ENCODE measurements at places on chromosomes 12 and 14. TPM values are rescaled to one million over a fixed set of nuclear protein-coding genes. Genes with fewer than 3 reads are reported as not detected.

Gene CAPZA3
- polyA plus RNA-seq = not detected

Gene CFL2
- 28.4 TPM for polyA plus RNA-seq

Gene PHC1
- polyA plus RNA-seq = 10.4 TPM

Gene STAC3
- 0.62 TPM for polyA plus RNA-seq

Gene RACGAP1
- polyA plus RNA-seq = 57.1 TPM

Gene WNT5B
- 11.9 TPM for polyA plus RNA-seq

Gene TGFB3
- 1.1 TPM for polyA plus RNA-seq

DNA sequence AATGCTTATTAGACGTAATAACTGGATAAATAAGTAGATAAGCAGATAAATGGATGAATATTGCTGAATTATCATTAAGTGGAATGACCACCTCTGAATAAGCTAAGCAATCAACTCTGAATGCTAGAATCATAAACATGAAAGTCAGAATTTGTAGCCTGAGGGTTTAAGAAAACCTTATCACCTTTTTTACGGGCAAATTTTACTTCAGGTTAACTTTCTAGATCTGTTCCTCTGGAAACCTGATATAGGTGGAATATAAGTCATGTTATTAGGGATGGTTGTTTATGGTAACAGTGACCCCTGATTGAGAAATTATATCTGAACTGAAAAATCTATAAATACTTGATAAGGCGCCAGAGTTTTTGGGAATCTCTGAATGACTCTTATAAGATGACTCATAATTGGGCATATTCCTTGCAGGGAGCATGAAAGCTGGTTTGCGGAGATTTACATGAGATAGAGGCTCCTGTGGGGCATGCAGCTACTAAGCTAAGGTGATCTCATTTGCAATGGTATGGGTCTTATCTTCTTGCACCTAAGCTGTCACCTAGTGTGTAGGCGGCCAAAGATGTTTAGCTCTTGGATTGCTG lies 12.1 kb downstream of the SPX start:
- no peaks in the 10 kb centered on the region for H3K4me1 ChIP-seq
- H3K4me3 ChIP-seq = no peak overlapping the region
- DNase-seq = no peak
- no peak overlapping the region for H3K27ac ChIP-seq

GRCh38 chr14:103232831-103233319 lies 101.2 kb upstream of the EIF5 start:
- no peak for DNase-seq
- H3K36me3 ChIP-seq = no peaks in the 10 kb centered on the region
- H3K27me3 ChIP-seq = peaks cover 3% of the 10 kb centered on the region
- H3K4me1 ChIP-seq = no peaks in the 10 kb centered on the region
- no peak overlapping the region for H3K27ac ChIP-seq

- no peaks in the 10 kb centered on the region for H3K36me3 ChIP-seq
- no peak overlapping the region for H3K4me3 ChIP-seq
- H3K27ac ChIP-seq = no peak overlapping the region
- no peak for DNase-seq
- H3K27me3 ChIP-seq = no peaks in the 10 kb centered on the region
Measured at GRCh38 chr12:104740668-104741067, 217.4 kb downstream of the SLC41A2 start.

GRCh38 chr12:129049917-129050316 lies 196.6 kb downstream of the GLT1D1 start:
- no peaks in the 10 kb centered on the region for H3K27me3 ChIP-seq
- no peak for DNase-seq
- H3K36me3 ChIP-seq = no peaks in the 10 kb centered on the region
- no peak overlapping the region for H3K4me3 ChIP-seq
- no peaks in the 10 kb centered on the region for H3K4me1 ChIP-seq

- no peak overlapping the region for H3K27ac ChIP-seq
- H3K36me3 ChIP-seq = no peaks in the 10 kb centered on the region
- H3K27me3 ChIP-seq = no peaks in the 10 kb centered on the region
- no peak overlapping the region for H3K4me3 ChIP-seq
- DNase-seq = no peak
Measured at GRCh38 chr12:78331753-78332152, 501.1 kb downstream of the NAV3 start.

DNA sequence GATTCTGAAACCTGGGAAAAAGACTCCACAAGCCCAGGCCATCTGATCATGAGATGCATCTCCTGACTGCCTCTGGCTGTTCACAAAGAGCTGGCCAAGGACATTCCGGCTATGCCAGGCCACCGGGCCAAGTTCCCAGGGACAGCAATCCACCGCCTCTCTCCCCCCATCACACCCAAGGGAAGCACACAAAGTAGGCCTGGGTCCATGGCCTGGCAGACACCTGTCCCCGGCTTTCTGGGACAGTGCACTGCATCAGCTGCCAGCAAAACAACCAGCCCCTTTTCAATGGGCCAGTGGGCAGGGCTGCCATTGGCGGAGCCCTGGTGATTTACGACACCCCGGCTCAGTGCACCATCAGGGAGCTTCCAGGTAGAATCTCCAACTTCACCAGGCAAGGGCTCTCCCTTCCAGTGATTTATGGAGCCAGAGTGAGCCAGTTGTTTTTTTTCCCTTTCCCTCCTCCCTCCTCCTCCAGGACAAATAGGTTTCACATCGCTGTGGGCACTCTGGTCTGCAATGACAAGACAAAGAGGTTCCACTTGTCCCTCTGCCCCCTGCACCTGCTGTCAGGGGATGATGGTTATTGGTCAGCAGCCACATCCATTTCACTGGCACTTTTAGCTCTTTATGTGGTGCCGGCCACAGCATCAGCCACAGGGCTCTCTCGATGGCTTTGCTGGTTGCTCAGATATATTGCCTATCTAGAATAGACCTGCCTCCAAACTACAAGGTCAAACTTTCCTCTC lies 149.6 kb downstream of the SLC38A6 start:
- no peak overlapping the region for H3K27ac ChIP-seq
- H3K27me3 ChIP-seq = no peaks in the 10 kb centered on the region
- no peaks in the 10 kb centered on the region for H3K36me3 ChIP-seq
- no peak overlapping the region for H3K4me3 ChIP-seq
- H3K4me1 ChIP-seq = peaks cover 6% of the 10 kb centered on the region
- no peak for DNase-seq

- H3K4me3 ChIP-seq = no peak overlapping the region
- H3K27me3 ChIP-seq = no peaks in the 10 kb centered on the region
Measured at GRCh38 chr14:34302654-34303053, 159.4 kb downstream of the SPTSSA start.

DNA sequence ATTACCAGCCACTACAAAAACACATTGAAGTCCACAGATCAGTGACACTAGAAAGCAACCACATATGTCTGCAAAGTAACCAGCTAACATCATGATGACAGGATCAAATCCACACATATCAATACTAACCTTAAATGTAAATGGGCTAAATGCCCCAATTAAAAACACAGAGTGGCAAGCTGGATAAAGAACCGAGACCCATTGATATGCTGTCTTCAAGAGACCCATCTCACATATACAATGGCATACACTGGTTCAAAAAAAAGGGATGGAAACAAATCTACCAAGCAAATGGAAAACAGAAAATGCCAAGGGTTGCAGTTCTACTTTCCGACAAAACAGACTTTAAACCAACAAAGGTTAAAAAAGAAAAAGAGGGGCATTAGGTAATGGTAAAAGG lies 307.7 kb downstream of the GPHN start:
- H3K36me3 ChIP-seq = no peaks in the 10 kb centered on the region
- no peak overlapping the region for H3K4me3 ChIP-seq
- no peaks in the 10 kb centered on the region for H3K27me3 ChIP-seq
- no peak overlapping the region for H3K27ac ChIP-seq
- no peaks in the 10 kb centered on the region for H3K4me1 ChIP-seq

GRCh38 chr12:20520532-20520931 lies 152.2 kb downstream of the PDE3A start:
- no peaks in the 10 kb centered on the region for H3K27me3 ChIP-seq
- no peak overlapping the region for H3K4me3 ChIP-seq
- H3K36me3 ChIP-seq = no peaks in the 10 kb centered on the region
- no peaks in the 10 kb centered on the region for H3K4me1 ChIP-seq
- H3K27ac ChIP-seq = no peak overlapping the region

GRCh38 chr12:93595351-93595750 lies 22.9 kb downstream of the SOCS2 start:
- H3K4me3 ChIP-seq = no peak overlapping the region
- H3K27ac ChIP-seq = no peak overlapping the region
- no peaks in the 10 kb centered on the region for H3K27me3 ChIP-seq

GRCh38 chr14:97393244-97393643 lies 596.1 kb downstream of the VRK1 start:
- H3K36me3 ChIP-seq = no peaks in the 10 kb centered on the region
- no peaks in the 10 kb centered on the region for H3K27me3 ChIP-seq
- no peaks in the 10 kb centered on the region for H3K4me1 ChIP-seq
- no peak for DNase-seq
- H3K27ac ChIP-seq = no peak overlapping the region

DNA sequence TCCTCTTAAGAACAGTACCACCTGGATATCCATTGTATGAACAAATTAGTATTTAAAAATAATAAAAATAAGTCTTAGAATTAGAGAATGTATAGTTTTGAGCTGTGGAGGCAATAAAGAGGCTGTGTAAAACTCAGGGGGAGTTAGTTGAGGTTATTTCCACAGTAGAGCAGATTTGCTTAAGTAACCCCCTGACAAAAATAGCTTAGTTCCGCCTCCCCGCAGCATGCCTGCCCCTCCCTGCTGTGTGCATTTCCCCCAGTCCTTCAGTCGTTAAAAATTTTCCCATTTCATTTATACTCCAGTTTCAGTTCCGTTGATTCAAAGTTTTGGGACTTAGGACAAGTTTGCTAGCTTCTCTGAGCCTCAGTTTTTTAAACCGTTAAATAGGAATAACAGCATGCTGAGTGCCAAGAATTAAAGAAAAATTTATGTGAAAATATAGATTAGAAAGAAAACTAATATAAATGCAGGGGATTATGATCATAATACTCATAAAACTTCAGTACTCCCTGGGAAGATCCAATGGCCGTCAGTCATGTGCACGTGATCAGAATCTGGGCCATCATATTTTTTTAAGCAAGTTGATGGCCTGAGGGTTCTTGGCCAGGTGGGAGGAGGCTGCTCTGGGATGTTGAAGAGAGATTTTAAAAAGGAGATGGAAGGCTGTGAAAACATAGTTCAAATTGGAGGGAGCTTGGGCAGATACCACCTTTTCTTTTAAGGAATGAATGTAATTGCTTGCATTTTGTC lies 14.5 kb upstream of the SLC38A2 start:
- peak overlapping the region; percentile 67 for H3K4me3 ChIP-seq
- H3K27ac ChIP-seq = peak overlapping the region; percentile 96
- no peak for DNase-seq
- peaks cover 83% of the 10 kb centered on the region for H3K4me1 ChIP-seq

DNA sequence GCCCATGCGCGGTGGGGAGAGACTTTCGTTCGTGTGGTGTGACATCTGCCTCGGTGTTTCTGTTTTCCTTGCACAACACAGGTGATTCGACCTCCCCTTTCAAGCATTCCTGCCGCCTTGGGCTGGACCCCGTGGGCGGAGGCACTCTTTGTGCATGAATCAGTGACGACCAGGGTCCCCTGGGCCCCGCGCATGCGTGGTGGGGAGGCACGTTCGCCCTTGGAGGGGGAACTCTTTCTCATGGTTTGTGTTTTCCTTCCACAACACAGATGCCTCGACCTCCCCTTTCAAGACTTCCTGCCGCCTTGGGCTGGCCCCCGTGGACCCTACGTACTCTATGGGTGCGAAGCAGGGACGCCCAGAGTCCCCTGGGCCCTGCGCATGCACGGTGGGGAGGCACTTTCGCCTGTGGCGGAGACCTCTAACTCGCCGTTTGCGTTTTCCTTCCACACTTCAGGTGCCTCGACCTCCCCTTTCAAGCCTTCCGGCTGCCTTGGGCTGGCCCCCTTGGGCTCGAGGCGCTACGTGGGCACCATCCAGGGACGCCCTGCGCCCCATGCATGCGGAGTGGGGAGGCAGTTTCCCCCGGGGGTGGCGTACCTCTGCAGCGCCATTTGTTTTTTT lies 340.9 kb downstream of the ALG10 start:
- H3K4me3 ChIP-seq = no peak overlapping the region
- no peaks in the 10 kb centered on the region for H3K36me3 ChIP-seq
- H3K4me1 ChIP-seq = no peaks in the 10 kb centered on the region
- no peaks in the 10 kb centered on the region for H3K27me3 ChIP-seq
- no peak for DNase-seq

DNA sequence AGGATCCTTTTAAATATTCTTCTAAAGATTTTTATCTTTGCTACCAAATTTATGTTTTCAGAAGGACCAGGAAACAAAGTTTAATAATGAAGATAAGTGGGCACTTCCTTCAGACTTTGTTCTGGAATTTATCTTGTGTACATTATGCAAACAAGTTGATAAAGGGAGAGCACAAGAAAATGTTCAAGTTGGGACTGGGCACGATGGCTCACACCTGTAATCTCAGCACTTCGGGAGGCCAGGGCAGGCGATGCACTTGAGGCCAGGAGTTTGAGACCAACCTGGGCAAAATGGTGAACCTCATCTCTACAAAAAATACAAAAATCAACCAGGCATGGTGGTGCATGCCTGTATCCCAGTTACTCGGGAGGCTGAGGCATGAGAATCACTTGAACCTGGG lies 4.6 kb downstream of the PLBD1 start:
- DNase-seq = no peak
- no peaks in the 10 kb centered on the region for H3K36me3 ChIP-seq
- no peak overlapping the region for H3K4me3 ChIP-seq
- H3K27ac ChIP-seq = no peak overlapping the region
- H3K4me1 ChIP-seq = peaks cover 8% of the 10 kb centered on the region

DNA sequence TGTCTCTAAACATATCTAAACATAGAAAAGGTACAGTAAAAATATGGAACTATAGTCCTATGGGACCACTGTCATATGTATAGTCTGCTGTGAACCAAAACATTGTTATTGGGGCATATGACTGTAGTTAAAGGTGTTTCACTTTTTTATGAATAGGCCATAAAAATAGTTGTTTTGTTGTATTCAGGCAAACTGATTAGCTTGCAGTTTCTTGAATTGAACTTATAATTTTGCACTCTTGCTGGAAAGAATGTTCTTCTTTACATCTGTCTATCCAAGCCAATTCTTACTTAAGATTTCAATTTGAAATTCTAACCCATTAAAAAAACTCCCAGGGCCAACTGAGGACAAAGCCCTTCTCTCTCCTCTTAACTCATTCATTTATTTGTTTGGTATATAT lies 234.1 kb downstream of the NOVA1 start:
- H3K4me1 ChIP-seq = no peaks in the 10 kb centered on the region
- H3K36me3 ChIP-seq = no peaks in the 10 kb centered on the region
- no peak for DNase-seq
- no peaks in the 10 kb centered on the region for H3K27me3 ChIP-seq

- H3K4me1 ChIP-seq = no peaks in the 10 kb centered on the region
- H3K36me3 ChIP-seq = no peaks in the 10 kb centered on the region
- H3K27me3 ChIP-seq = no peaks in the 10 kb centered on the region
- DNase-seq = no peak
Measured at GRCh38 chr12:24378548-24379407, 429.3 kb upstream of the SOX5 start.

- peak overlapping the region; percentile 65 for H3K27ac ChIP-seq
- peaks cover 22% of the 10 kb centered on the region for H3K4me1 ChIP-seq
- no peaks in the 10 kb centered on the region for H3K27me3 ChIP-seq
- H3K36me3 ChIP-seq = no peaks in the 10 kb centered on the region
Measured at GRCh38 chr14:33647385-33647786, 303.5 kb downstream of the EGLN3 start.

- H3K36me3 ChIP-seq = no peaks in the 10 kb centered on the region
- DNase-seq = no peak
- peaks cover 7% of the 10 kb centered on the region for H3K27me3 ChIP-seq
- no peak overlapping the region for H3K4me3 ChIP-seq
- no peaks in the 10 kb centered on the region for H3K4me1 ChIP-seq
Measured at GRCh38 chr14:92892589-92892988, 30.4 kb upstream of the CHGA start.

Measured in keratinocyte (primary cell).